SK-N-SH (cell line): ENCODE measurements at places on chromosomes 4 and X. TPM values are rescaled to one million over a fixed set of nuclear protein-coding genes. Genes with fewer than 3 reads are reported as not detected.
A peak's percentile ranks its signal among the peaks of the same experiment; 100 is the strongest.

- no peak for DNase-seq
Measured at GRCh38 chr4:184349283-184350039, 124.9 kb downstream of the IRF2 start.

DNA sequence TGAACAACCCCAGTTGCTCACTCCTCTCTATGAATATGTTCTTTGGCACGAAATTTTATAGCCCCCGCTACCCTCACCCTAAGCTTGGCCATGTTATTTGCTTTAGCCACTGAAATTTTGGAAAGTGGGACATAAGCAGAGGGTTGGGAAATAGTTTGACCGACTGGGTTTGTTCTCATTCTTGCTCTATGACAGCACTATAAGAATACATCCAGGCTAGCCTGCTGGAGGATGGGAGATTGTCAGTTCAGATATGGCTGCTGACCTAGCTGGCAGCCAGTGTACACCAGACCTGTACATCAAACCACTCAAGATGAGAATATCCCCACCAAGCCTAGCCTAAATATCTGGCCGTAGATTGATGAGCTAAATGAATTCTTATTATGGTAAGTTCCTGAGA, 298.1 kb downstream of the PDGFC start:
- no peak for DNase-seq

- no peak for DNase-seq
Measured at GRCh38 chr4:151753056-151753455, 7.8 kb downstream of the GATB start.

- DNase-seq: no peak
Measured at GRCh38 chr4:183407635-183408464, 36.6 kb upstream of the CDKN2AIP start.

- DNase-seq: no peak
Measured at GRCh38 chrX:107646735-107647134, 18.4 kb downstream of the PRPS1 start.

DNA sequence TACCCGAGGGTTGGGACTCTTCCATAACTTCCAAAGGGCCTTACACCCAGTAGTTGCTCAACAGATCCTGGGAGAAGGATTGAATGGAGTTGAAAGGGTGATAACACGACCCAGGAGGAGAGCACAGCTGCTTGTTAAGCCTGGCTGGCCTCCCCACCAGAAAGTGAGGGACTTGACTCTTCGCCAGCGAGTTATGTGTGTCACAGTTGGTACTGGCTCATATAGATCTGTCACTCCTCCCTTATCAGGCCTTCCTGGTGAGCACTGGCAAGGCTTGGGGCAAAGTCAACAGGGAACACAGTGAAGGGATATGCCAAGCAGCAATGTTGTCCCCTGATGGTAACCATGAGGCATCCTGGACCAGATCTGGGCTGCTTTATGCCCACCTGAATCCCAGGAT, 35.8 kb downstream of the APLN start:
- no peak for DNase-seq

- no peak for DNase-seq
Measured at GRCh38 chr4:23789762-23790161, 100.1 kb downstream of the PPARGC1A start.

- no peak for DNase-seq
Measured at GRCh38 chr4:166282081-166282770, 409.2 kb downstream of the TLL1 start.

DNA sequence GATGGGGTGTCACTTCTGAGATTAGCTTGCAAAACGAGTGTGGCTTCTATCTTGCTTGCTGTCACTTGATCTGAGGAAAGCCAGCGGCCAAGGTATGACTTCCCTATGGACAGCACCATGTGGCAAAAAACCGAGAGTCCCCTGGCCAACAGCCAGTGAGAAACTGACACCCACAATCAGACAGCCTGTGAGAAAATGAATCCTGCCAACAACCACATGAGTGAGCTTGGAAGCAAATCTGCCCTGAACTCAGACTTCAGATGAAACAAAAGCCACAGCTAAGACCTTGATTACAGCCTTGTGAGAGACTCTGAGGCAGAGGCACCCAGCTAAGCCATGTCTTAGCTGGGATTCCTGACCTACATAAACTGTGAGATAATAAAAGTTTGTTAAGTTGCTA, 45.5 kb downstream of the PPP1R2C start:
- DNase-seq: no peak

- no peak for DNase-seq
Measured at GRCh38 chrX:48989483-48989882, 12.6 kb downstream of the GRIPAP1 start.

- no peak for DNase-seq
Measured at GRCh38 chrX:23664496-23664895, 2.8 kb upstream of the PRDX4 start.

DNA sequence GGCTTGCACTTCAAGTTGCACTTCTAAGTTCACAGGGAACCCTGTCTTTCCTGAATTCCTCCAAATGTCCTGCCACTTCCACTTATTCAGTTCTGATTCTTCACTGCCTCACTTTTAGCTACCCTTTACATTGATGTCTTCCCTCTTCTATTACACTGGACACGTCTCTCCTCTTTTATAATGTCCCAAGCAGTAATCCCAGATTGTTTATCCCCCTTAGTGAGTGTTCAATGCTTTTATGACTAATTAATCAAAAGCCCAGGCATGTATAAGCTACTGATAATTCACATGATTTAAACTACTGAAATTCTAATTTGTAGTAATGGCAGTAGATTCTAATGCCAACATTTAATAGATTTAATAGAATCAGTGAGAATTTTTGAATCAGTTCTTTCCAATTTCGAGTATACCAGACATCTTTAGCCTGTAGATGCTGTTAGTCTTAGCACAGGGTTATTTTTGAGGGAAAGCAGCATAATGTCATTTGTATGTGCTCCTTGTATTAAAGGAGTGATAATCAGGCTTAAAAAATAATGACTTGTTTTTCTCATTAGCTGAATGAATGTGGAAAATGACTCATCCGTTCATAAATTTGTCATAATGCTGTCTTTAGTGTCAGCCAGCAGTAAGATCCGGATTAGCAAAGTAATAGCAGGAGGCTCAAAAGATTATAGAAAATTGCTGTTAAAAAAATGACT, 703.1 kb downstream of the CENPC start:
- DNase-seq: no peak

DNA sequence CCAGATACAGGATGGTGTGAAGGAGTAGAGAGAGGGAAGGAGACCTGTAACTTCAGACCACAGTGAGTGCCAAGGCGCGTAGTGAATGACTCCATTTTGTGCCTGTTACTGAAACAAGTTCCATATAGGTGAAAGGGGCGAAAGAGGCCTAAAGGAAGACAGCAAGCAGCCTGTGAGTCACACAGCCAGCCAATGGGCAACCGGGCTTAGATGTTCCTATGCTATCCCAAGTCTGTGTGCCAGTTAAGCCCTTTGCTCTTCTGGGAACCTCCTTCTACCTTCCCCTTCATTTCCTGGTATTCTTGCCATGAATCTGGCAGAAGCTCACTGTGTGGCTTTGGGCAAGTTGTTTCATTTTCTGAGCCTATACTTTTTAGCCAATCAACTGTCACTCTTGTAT, 161.8 kb upstream of the LDB2 start:
- no peak for DNase-seq

DNA sequence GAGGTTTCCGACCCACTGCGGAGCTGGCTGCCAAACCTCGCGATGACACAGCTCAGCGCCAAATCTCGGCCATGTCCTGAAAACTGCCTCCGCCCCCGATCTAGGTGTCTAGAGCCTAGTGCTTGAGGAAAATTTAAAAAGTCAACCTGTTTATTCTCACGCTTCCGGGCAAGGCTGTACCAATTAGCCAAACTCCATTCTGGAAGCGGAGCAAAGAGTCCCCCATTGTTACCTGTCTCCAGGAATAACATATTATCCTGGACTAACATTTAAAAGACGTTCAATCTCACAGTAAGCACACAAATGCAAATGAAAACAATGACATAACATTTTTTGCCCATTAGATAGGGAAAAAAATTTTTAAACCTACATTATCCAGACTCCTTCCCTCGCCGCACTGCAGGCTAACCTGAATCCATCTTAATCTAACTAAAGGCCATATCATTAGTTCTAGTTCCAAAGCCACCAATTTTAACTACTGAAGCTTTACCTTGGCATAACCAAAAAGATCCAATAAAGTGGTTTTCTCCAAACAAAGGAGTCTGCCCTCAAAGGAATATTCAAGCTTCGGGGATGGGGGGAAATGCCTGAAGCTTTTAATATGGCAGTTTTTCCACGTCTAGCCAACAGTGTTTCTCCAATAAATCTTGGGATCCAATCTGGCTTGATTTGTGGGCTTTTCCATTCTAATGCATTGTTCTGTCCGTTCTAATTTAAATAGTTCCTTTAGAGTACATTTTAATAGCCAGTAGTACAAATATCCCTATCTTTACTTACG, 1.9 kb downstream of the HUWE1 start:
- DNase-seq: no peak

DNA sequence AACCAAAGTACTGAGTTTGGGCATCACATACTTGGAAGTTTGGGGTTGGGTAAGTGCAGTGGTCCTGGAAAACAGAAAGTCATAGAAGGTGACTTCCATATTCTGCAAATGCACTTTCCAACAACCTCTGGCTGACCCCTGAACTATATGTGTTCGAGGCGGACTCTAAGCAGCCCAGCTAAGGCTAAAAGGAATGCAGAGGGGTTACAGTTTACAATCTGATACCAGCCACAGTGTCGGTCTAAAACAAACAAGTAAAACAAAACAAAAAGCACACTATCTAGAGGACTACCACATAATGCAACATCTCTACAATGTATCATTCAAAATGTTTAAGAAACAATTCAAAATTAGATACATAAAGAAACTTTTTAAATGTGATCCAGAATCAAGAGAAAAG, 185.6 kb downstream of the ADAMTS3 start:
- no peak for DNase-seq

DNA sequence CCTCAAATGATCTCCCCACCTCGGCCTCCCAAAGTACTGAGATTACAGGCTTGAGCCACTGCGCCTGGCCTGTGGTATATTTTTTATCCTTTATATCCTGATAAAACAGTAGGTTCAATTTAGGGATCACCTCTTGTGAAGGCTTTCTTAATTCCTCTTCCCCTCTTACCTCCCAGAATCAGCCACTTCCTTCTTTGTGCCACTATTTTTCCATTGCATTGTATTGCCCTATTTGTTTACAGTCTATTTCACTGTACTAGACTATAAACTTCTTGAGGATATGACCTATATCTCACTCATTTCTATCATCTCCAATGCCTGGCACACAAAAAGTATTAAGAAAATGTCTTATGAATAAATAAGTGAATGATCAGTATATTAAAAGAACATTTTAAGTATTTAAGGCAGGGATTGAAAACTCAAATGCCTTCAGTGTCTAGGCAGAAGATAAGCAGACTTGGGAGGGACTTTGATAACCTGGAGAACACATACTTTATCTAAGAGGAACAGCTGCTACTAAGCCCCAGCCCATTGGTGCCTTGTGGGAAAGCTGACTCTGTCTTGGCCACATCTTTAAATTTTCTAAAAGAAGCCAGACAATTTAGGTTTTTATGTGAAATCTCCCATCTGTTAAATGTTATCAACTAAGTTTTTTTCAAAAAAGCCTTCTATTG, 82.3 kb upstream of the OGT start:
- no peak for DNase-seq

DNA sequence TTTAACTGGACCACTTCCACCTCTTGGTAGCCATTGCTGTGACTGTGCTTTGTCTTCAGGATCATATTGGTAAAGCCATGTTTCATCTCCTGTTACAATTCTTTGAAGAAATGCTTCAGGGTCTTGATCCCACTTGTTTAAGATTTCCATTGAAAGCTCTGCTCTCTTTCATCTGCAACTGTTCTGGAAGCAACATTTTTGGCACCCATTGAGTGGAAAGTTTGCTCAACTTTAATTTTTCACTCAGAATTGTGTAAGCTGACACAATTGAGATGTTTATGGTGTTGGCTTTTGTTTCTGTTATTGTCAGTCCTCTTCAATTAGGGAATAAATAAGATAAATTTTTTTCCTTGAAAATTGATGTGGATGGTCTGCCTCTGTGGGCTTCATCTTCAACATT, 237.4 kb downstream of the MAPK10 start:
- DNase-seq: no peak

- DNase-seq: no peak
Measured at GRCh38 chrX:153909980-153910360, 5.5 kb downstream of the AVPR2 start.

DNA sequence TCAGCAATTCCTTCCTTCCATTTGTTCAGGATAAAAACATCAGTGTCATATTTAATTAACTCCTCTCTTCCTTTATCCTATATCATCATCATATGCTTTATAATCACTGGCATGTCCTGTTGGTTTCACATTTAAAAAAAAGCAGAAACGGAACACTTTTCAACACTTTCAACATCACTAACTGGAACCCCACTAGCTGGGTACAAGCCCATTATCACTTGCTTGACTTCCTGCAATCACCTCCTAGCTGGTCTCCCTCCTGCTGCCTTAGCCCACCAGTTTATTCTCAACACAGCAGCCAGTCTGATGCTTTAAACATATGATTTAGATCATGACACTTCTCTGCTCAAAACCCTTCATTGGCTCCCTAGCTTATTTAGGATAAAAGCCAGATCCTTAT, 116.4 kb upstream of the LSM6 start:
- DNase-seq: no peak

- peak; percentile 35 for DNase-seq
Measured at GRCh38 chr4:79831701-79832514, 241.1 kb downstream of the ANTXR2 start.

- DNase-seq: no peak
Measured at GRCh38 chr4:129672941-129673340, 577.0 kb downstream of the C4orf33 start.

GRCh38 chr4:83837614-83838308, 301.9 kb downstream of the GPAT3 start:
- DNase-seq: no peak

DNA sequence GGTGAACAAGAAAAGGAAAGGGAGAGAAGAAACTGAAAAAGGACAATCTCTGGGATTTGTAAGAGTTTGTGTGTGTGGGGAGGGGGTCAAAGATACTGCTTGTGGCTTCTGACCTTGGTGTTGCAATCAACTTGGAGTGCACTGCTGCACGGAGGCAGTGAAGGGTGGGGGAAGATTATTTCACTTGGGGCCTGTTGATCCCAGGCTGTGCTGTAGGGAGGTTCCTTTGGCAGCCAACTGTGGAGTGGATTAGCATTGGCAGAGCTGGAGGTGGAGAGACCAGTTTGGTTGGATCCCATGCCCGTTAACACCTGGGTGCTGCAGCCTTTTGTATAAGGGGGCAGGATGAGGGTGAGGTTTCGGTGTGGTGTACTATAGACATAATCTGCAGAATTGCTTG, 38.2 kb downstream of the AFF1 start:
- no peak for DNase-seq

GRCh38 chr4:153204247-153204671, at the start of gene TRIM2:
Gene TRIM2, plus strand, starts transcription at chr4:153204443. Its CDS starts 88 bp downstream, at chr4:153204531.
- DNase-seq: no peak

GRCh38 chrX:4830880-4831557, 1117.6 kb upstream of the PRKX start:
- DNase-seq: no peak

GRCh38 chr4:1030031-1030430, 18.6 kb downstream of the FGFRL1 start:
- no peak for DNase-seq

- DNase-seq: no peak
Measured at GRCh38 chrX:141341341-141341740, 99.0 kb upstream of the SPANXC start.

The MRPL1 gene
- polyA plus RNA-seq: 11.0 and 13.0 TPM in 2 replicates

The RAB40AL gene
- polyA plus RNA-seq: 0.41 and 0.67 TPM in 2 replicates

The ARMCX2 gene
- polyA plus RNA-seq: 32.9 and 38.1 TPM in 2 replicates

The TXK gene
- 0.60 and 0.61 TPM in 2 replicates for polyA plus RNA-seq

The SULT1E1 gene
- polyA plus RNA-seq: 13.7 and 21.5 TPM in 2 replicates

The SMARCA1 gene
- polyA plus RNA-seq: 17.1 and 23.5 TPM in 2 replicates

The GPRASP1 gene
- 2.7 and 3.2 TPM in 2 replicates for polyA plus RNA-seq

The DKK2 gene
- polyA plus RNA-seq: 53.1 and 55.7 TPM in 2 replicates

The HMX1 gene
- polyA plus RNA-seq: 0.11 and 0.20 TPM in 2 replicates

The RNF175 gene
- polyA plus RNA-seq: 0.06 and 0.10 TPM in 2 replicates

The ITIH6 gene
- not detected in 2 replicates for polyA plus RNA-seq

The NKX1-1 gene
- not detected in 2 replicates for polyA plus RNA-seq
